ENCODE measurements at places on chromosomes 2 and 18.

- no peak for DNase-seq
Observed at GRCh38 chr2:96072746-96073145, 38.0 kb upstream of the GPAT2 start.

GRCh38 chr2:232526372-232526941 lies 497 bp downstream of the CHRND start:
- no peak for DNase-seq

GRCh38 chr2:193112986-193113385 lies 918.3 kb upstream of the TMEFF2 start:
- DNase-seq, result no peak

DNA sequence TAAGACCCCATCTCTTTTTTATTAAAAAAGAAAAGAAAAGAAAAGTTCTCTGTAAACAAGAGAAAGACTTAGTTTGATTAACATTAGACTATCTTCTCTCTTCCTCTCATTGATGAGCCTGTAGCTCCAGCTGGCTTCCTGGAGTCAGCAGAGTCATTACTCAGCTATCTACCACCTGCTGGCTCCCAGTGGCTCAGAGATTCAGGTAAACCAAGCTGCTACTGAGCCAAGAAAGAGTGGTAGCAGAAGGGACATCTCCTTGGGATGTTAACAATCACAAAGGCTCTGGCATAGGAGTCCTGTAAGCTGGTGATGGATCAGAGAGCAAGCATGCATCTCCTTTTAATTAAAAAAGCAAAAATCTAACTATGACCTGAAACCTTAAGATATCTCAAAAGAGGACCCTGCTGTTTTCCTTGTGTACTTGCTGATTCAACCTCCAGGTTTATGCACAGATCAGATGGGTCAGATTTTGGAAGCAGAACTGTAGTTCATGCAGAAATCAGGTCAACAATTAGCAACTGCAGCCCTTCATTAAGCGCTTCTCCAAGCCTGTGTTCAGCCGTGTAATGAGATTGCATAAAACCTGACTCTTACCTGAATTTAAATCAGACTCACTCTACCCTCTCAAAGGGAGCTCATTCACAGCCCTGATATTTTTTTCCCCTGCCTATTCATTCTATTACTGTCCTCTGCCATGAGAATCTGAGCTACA lies 225.8 kb downstream of the RNF152 start:
- DNase-seq, result no peak

GRCh38 chr2:117639401-117639800 lies 175.1 kb upstream of the DDX18 start:
- DNase-seq, result no peak

- DNase-seq, result no peak
Observed at GRCh38 chr2:136916131-136916530, 150.8 kb downstream of the THSD7B start.

GRCh38 chr18:57210107-57210715 lies 63.3 kb downstream of the BOD1L2 start:
- DNase-seq, result peak; percentile 53

DNA sequence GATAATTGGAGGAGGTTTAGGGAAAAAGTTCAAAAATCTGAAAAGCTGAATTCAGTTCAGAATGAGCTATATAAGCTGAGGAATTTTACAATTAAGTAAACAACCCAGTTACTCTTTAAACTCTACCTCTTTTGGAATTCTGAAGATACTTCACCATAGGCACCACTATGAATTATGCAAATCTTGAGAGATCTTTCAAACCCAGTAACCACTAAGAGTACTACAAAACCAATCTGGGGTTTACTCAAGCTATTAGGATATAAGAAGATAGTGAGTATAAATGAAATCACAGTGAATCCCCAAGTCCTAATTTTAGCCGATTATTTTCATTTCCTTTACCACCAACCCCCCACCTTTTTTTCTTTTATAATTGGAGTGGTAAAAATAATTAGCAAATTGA lies 6.0 kb upstream of the CTLA4 start:
- DNase-seq, result no peak

- no peak for DNase-seq
Observed at GRCh38 chr2:54613794-54614257, 109.6 kb upstream of the EML6 start.

Measured in KBM-7 (cell line).